ENCODE measurements at places on chromosomes 1 and 21.

GRCh38 chr1:198350456-198350855, 190.0 kb downstream of the ATP6V1G3 start:
- no peak for DNase-seq

DNA sequence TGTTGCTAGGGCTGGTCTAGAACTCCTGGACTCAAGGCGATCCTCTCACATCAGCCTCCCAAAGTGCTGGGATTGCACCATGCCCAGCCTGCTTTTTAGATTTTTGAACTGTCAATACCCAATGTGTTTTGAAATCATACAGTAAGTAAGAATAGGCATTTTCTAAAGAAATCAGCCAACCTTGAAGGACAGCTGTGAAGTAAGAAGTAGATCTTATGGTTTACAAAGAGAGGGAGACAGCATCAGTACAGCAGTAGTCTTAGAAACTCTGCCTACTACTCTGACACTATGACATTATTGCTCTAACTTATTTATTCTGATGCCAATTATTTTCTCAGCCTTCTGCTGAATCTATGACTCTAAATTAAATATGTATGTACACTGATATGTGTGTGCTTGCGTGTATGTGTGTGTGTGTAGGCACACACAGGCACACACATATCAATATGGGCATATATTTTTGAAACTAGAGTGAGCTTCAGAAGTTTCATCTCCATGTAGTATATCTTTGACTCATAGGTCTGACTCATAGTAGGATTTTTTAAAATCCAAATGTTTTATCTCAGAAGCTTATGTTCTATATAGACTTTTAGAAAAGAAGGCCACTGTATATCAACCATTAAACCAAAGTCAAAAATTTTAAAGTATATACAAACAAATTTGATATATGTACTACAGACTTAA, 140.4 kb downstream of the COL24A1 start:
- no peak for DNase-seq

GRCh38 chr1:181872562-181872961, 188.9 kb downstream of the ZNF648 start:
- no peak for DNase-seq

GRCh38 chr21:15250384-15250783, 185.6 kb upstream of the NRIP1 start:
- no peak for DNase-seq

GRCh38 chr1:66940981-66941380, 16.2 kb downstream of the MIER1 start:
- DNase-seq: no peak

DNA sequence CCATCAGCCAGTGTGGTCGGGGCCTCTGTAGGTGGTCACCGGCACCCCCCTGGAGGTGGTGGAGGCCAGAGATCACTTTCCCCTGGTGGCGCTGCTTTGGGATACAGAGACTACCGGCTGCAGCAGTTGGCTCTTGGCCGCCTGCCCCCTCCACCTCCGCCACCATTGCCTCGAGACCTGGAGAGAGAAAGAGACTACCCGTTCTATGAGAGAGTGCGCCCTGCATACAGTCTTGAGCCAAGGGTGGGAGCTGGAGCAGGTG, 961 bp downstream of the RBM15 start:
- no peak for DNase-seq

GRCh38 chr1:235225299-235225698, 64.2 kb upstream of the RBM34 start:
- DNase-seq: no peak

- no peak for DNase-seq
These were observed 131.2 kb downstream of the PLXNA2 start for GRCh38 chr1:208113011-208113410.

GRCh38 chr1:16145662-16146278, 10.1 kb downstream of the EPHA2 start:
- DNase-seq: no peak

DNA sequence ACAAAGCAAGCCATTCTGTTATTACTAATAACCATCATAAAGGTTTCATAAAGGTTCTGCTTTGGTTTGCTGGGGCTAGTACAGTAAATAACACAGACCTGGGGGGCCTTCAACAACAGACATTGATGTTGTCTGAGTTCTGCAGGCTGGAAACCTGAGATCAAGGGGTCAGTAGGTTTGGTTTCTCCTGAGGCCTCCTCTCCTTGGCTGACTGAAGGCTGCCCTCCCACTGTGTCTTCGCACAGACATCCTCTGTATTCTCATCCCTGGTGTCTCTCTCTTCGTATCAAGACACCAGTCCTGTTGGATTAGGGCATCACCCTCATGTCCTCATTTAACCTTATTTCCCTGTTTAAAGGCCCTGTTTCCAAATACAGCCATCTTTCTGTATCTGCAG, 37.3 kb downstream of the HUNK start:
- DNase-seq: no peak

DNA sequence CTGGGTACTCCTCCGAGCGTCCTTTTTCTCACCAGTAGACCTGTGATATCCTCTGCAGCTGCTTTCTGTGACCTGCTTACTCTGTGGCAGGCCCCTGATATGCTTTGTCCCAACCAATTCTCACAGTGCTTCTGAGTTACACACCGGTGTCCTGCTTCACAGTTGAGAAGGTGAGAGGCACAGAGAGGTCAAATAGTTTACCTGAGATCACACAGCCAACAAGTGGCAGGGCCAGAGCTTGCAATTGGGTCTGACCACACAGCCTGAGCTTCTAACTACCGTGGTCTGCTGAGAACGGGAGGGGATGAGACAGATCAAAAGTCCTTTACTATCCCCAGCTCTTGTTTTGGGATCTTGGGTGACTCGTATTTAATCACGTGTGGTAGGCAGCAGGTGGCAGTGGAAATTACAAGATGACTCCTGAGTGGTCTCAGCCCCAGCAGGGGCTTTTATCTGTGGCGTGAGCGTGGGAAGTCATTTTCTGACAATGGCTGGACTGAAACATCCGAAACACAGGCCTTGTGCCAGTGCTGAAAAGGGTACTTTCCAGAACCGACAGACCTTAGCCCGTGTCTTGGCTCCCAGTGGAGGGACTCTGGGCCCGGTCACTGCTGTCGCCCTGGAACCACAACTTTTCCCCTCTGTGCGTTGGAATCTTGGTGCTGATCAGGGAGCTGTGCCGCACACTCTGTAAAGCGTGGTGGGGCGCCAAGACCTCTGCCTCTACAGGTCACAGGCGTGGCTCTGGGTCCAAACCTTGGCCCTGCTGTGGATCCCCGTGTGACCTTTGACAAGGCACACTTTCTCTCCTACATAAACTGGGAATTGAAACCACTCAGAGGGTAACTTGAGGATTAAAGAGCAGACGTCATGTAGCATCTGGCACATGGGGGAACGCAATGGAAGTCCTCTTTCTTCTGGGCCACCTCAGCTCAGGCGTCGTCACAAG, 11.9 kb downstream of the THEMIS2 start:
- DNase-seq: no peak

GRCh38 chr1:7770669-7770996, 463 bp upstream of the VAMP3 start:
- no peak for DNase-seq

DNA sequence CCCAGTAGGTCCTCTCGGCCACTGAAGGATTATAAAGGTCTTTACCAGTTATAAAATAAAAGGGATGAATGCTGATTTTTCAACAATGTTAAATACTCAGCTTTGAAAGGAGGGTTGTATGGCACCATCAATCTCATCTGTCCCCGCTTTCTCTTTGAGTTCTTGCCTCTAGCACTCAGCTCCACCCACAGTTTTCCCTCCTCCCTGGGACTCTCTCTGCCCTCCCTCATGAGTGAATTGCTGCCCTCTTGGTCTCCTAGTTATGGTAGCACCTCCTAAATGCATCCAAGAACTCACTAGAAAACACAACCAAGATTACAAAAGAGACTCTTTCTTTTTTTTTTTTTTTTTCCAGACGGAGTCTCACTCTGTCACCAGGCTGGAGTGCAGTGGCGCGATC, 91.0 kb downstream of the TEX35 start:
- no peak for DNase-seq

GRCh38 chr1:88272216-88272615, 411.9 kb upstream of the PKN2 start:
- DNase-seq: no peak

DNA sequence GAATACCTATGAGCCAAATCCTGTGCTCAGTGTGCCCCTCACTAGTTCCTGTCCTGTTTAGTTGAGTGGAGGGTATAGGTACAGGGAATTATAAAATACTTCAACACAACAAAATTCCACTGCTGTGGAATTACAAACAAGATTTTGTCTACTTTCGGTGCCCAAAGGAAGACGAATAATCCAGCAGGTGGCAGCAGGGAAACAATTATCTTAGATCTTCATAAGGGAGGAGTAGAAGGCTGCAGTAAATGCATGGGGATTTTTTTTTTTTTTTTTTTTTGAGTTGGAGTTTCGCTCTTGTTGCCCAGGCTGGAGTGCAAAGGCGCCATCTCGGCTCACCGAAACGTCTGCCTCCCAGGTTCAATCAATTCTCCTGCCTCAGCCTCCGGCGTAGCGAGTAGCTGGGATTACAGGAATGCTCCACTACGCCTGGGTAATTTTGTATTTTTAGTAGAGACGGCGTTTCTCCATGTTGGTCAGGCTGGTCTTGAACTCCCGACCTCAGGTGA, 2.0 kb upstream of the PIP5K1A start:
- DNase-seq: no peak

DNA sequence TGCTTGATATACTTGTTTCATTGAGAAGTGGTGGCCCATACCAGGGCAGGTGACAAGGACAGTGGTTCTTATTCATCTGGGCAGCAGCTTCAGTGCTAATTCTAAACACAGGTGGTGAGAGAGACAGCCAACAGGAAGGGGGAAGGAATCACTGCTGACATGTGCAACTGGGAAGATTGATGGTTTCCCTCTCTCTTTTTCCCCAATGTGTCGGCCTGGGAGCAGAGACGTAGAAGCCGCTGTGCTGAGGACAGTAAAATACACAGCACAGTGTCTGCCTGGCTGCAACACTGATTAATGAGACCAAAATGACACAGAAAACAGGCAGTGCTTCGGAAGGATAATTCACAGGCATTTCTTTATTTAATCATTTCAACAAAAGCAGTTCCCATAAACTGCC, 48.8 kb downstream of the WARS2 start:
- DNase-seq: no peak

DNA sequence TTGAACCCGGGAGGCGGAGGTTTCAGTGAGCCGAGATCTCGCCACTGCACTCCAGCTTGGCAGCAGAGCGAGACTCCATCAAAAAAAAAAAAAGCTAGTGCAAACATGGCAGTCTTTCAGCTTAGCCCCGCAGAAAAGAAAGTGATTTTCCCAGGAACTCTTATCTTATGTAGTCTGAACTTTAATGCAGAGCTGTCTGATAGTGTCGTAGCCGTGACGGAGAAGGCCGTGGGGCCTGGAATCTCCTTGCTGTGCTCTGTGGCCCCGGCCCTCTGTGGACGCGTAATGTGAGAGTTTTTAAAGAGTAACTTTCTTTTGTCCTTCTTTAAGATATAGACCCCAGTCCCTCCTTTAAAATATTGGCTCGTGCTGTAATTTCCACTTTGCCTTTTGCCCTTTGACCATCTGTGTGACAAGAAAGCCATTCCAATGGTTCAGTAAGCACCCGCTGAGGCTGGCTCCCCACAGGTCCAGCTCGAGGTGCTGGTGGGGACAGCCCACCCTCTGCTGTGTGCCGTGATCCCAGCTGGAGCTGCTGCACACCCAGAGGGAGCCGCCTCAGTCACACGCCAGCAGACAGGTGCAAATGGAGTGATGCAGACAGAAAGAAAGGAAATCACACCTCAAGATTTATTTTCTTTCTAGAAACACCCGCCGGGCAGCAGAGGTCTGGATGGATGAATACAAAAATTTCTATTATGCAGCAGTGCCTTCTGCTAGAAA, 164.0 kb downstream of the PGBD5 start:
- DNase-seq: no peak

- no peak for DNase-seq
These were observed 26.0 kb upstream of the SLAMF9 start for GRCh38 chr1:159980076-159980475.

- no peak for DNase-seq
These were observed 281.6 kb upstream of the FMN2 start for GRCh38 chr1:239810061-239810481.

- DNase-seq: no peak
These were observed 47.5 kb upstream of the EEIG2 start for GRCh38 chr1:108512239-108513043.

- DNase-seq: no peak
These were observed 143.5 kb upstream of the USH2A start for GRCh38 chr1:216566641-216567205.

DNA sequence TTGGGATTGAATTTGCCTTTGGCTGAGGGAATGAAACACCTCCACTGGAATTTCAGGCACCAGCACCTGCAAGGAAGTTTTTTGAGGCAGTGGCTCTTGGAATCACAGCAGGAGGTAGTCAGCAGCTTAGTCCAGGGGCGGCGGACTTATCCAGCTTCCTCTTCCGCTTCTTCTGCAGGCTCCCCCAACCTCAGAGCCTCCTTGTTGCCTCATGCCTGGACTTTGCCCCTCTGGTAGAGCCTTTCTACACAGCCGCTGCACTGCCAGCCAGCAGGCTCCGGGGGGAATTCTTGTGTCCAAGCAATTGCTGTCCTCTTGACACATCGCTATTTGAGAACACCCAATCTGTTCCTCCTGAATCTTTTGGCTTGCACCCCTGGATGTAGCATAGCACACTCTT, 4.4 kb upstream of the RHEX start:
- DNase-seq: no peak

GRCh38 chr1:208537198-208537597, 293.0 kb upstream of the PLXNA2 start:
- no peak for DNase-seq

- DNase-seq: no peak
These were observed 68.9 kb downstream of the CAMTA1 start for GRCh38 chr1:6854166-6854565.

- DNase-seq: no peak
These were observed 74.6 kb upstream of the PDC start for GRCh38 chr1:186535388-186536133.
